Stimulated activated CD8-positive, alpha-beta memory T cell treated with anti-CD3 and anti-CD28 coated beads, Interleukin-4, amount 100 ng/mL, for 1 hour (primary cell): ENCODE measurements at places on chromosomes 7 and 10.
A peak's percentile ranks its signal among the peaks of the same experiment; 100 is the strongest.

GRCh38 chr7:156157409-156158012, 345.2 kb upstream of the SHH start:
- no peak for DNase-seq

GRCh38 chr10:69208761-69209160, 11.4 kb upstream of the HKDC1 start:
- no peak for DNase-seq

DNA sequence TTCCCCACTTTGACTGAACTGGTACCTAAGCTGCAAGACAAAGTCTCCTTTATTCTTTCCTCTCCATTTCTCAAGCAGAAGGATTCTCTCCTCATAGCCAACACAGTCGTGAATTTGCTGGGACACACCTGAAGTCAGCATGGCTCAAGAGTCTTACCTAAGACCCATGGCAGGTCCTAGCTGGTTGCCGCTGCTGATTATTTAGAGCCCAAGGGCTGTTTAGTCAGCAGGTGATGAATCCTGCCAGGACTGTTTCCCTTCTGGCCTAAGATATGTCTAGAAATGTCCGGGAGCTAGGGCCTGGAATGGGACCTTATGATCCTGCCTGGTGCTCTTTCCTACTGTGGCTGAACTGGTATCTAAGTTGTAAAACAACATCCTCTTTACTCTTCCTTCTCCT, 82.8 kb downstream of the AHCYL2 start:
- DNase-seq = no peak

DNA sequence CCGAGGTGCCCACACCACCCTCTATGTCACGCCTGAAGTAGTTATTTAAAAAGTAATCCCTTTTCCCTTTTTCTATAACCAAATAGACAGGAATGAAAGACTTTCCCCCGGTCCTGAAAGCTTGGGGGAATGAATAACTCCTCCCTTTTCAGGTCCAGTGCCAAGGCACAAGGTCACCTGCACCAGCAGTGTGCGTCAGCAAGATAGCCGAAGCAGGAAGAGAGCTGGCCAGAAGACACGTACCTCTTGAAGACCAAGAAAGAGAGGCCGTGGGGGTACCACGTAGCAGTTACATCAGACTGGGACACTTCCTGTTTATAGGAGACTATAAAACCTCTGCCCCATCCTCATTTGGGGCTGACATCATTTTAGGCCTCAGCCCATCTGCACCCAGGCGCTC, 10.7 kb upstream of the AKR1B1 start:
- DNase-seq = no peak

DNA sequence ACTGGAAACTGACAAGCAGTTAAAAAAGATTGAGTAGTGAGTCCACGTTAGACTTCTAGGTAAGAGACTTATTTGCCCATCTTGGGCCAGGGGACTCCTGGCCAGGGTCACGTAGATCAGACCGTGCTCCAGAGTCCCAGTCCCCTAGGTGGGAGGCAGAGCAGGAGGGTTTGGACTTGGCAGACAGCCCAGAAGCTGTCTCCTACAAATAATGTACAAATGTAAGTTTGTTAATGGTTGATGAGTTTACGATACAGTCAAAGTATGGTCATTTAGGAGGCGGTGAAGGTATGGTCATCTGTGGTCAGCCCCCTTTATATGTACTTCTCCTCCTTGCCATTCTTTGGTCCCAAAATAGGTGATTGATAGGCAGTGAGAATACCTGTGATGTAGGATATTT, 28.2 kb downstream of the INPP5F start:
- no peak for DNase-seq

DNA sequence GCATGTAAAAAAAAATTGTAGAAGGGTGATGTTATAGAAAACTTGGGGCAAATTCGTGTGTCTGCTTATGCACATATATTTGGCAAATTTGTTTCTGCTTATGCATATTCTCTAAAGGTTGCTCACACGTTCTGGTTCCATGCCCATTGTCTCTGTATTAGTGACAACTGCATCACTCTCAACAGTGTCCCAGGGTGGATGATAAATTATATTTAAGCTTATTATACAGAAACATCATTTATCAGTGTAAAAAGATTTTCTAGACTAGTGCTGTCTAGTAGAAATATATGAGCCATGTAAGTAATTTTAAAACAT, 4.1 kb downstream of the STK31 start:
- DNase-seq = no peak

DNA sequence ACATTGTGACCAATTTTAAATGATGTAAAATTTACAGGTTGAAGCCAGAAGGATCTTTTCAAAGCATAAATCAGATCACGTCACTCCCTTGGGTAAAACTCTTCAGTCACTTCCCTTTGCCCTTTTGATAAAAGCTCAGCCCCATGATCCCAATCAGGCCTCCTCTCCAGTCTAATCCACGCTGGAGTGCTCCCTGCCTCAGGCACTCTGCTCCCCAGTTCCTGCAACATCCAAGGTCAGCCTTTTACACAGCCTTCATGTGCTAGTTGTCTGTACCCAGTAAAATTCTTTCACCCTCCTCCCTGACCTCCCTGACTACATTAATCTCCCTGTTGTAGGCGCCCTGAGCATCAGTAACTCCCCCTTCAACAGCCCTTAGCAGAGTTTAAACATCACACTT, 14.1 kb downstream of the ELMO1 start:
- DNase-seq = no peak

- no peak for DNase-seq
Observed at GRCh38 chr7:25849500-25850184, 302.4 kb upstream of the NFE2L3 start.

DNA sequence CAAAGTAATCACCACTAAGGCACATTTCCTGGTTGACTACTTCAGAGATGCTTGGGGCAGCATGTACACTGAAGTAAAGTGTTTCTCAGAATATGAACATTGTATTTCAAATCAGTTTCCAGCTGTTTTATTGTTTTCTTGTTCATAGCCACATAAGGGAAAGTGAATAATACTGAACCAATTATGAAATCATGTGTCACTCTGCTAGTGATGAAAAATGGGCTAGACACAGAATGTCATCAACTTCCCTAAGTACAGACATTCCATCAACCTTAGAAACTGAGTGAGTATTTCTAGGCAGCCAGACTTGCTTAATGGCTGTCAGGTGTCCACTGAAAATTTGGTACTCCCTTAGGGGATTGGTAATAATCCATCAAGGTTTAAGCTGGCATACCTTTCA, 603.5 kb downstream of the ARL4A start:
- DNase-seq = no peak

DNA sequence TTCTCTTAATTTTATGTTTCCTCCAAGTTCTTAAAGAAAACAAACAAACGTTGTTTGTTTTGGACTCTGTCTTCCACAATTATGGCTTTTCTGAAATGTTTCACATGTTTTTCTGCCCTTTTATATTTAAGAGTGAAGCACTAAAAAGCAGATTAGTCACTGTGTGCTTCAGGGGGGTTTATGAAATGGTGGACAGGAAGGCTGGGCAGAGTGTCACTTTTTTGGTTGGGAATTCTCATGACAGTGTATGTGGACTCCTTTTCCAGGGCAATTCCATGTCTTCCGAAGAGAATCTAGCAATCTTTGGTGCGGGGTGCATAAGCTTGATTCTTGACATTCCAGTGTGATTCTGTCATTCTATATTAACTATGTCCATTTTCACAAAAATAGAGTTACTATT, 669.4 kb downstream of the PARD3 start:
- no peak for DNase-seq

GRCh38 chr10:30990971-30991646, 40.6 kb downstream of the ZNF438 start:
- no peak for DNase-seq

GRCh38 chr10:31770307-31770902, 158.2 kb downstream of the ARHGAP12 start:
- peak; percentile 24 for DNase-seq

- no peak for DNase-seq
Observed at GRCh38 chr7:150323682-150324372, 482 bp upstream of the ACTR3C start.

DNA sequence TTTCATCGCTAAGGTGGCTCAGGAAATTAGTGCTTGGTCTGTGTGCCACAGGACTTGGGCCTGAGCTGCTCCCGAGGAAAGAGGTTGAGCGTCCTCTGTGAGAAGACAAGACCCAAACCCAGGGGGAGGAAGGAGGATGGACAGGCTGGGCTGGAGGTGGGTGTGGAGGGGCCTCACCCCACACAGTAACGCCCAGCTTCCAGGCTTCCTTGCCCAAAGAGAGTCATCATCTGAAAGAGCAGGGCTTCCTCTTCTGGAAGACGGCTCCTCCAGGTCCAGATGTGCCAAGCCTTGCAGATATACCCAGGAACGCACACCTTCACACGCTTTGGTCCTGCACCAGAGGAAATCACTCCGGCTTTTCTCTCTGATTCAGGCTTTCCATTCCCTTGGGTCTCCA, 127.8 kb upstream of the MGMT start:
- DNase-seq = no peak

GRCh38 chr7:74221713-74222112, 11.9 kb downstream of the LAT2 start:
- no peak for DNase-seq

- DNase-seq = no peak
Observed at GRCh38 chr10:43314626-43315495, 48.0 kb upstream of the RASGEF1A start.

DNA sequence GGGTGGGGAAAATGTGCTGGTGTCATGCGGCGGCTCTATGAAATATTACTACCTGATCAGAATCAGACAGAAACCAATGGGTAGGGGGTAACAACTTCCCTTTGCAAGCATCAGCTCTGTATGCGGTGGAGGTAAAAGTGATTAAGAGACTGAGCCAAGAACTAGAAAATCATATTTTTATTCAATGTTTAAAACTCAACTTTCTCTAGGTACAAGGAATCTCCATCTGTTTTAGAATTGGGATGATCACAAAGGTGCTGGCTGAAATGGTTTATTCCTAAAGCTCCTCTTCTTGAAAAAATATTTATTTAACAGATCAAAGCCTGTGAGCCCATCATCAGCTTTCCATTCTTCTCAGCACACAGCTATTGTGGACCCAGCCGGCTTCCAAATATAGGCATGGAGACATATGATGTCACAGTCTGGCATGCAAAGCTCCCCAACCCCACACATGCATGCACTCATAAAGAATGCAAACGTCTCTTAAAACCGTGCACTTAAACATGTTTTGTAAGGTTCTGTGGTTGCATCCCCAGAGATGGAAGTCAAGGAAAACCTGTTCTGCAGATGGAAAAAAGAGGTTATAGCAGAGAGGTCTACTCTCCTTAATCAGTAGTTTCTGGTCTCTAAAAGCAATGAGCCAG, 126.0 kb downstream of the SKIDA1 start:
- DNase-seq = no peak

DNA sequence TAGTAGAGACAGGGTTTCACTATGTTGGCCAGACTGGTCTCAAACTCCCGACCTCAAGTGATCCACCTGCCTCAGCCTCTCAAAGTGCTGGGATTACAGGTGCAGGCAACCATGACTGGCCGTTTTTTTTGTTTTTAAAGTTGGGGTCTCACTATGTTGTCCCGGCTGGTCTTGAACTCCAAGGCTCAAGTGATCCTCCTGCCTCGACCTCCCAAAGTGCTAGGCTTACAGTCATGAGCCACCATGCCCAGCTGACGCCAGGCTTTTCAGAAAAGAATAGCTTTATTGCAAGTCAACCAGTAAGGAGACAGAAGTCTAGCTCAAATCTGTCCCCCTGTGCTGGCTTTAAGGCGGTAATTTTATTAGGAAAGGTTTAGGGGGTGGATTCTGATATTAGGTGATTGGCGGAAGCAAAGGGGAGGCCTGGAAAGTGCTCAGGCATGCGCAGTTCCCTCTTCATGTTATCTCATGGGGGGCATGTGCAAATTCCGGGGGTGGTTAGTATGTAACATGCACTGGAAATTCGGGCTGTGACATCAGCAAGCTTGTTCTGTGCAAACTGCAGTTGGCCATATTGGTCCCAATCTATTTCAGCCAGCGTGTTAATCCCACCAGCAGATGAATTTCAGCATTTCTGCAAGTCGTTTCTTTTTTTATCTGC, 42.7 kb downstream of the LIMK1 start:
- no peak for DNase-seq

DNA sequence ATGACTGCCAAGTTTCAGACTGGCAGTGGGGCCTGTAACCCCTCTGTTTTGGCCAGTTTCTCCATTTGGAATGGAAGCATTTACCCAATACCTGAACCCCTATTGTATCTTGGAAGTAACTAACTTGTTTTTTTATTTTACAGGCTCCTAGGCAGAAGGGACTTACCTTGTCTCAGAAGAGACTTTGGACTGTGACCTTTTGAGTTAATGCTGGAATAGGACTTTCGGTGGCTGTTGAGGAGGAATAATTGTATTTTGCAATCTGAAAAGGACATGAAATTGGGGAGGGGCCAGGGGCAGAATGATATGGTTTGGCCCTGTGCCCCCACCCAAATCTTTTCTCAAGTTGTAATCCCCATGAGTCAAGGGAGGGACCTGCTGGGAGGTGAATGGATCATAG, 20.0 kb upstream of the MKLN1 start:
- no peak for DNase-seq

DNA sequence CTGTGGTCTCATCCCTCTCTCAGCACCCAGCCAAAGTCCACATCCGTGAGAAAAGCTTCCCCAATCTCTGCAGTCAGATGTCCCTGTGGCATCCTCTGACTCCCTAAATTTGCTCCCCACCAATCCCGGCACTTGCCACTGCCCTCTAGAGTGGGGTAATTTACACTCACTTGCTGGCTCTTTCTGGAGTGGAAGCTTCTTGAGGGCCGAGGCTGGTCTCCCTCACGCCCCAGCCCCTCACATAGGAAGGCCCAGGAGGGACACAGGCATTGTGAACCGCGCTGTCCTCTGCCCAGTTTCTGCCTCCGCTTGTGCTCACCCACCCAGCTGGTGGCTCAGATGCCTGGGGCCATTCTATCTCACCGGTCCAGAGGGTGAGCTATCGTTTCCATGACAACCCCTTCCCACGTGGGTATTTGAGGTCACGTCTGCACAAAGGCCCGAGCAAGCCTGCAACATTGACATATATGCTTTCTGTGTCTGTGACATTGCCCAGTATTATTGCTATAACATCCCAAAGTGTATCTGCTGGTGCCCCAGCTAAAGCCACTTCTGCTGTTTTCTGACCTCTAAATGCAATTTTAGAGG, 97.3 kb upstream of the CTBP2 start:
- DNase-seq = no peak

DNA sequence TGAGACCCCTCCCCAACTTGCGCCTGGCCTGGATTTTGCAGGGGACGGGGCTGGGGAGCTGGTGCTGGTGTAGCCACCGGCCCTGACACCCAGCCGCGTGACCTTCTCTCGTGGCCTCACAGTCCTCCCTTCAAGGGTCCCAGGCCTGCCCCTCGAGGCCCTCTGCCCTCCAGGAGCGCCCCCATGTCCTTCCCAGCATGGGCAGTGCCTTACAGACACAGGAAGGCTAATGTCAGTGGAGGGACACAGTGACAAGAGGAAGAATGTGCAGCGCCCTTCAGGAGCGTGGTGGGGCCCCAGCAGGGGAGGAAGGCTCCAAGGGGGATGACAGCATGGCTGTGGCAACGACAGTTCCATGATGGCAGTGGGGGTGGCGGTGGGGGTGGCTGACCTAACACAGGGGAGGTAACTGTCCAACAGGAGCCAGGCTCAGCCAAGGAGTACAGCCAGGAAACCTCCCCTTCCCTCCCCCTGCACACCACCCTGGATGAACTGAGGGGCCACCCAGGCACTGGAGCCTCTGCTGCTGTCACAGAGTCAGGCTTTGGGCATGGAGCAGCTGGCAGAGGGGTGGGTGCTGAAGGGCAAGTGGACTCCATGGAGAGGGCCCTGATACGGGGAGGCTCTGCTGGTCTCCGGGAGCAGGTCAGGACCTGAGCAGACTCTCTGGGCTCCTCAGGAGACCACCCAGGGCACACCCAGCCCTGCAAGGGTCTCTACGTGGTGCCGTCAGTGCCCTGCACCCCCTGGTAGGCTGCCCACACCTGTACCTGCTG, 76.0 kb upstream of the RET start:
- no peak for DNase-seq

GRCh38 chr10:79324032-79324695, 23.1 kb upstream of the PPIF start:
- no peak for DNase-seq
